ENCODE measurements at places on chromosomes 7 and 10.

GRCh38 chr10:96646751-96647166 is 59.9 kb upstream of the TM9SF3 start:
- DNase-seq, result no peak

DNA sequence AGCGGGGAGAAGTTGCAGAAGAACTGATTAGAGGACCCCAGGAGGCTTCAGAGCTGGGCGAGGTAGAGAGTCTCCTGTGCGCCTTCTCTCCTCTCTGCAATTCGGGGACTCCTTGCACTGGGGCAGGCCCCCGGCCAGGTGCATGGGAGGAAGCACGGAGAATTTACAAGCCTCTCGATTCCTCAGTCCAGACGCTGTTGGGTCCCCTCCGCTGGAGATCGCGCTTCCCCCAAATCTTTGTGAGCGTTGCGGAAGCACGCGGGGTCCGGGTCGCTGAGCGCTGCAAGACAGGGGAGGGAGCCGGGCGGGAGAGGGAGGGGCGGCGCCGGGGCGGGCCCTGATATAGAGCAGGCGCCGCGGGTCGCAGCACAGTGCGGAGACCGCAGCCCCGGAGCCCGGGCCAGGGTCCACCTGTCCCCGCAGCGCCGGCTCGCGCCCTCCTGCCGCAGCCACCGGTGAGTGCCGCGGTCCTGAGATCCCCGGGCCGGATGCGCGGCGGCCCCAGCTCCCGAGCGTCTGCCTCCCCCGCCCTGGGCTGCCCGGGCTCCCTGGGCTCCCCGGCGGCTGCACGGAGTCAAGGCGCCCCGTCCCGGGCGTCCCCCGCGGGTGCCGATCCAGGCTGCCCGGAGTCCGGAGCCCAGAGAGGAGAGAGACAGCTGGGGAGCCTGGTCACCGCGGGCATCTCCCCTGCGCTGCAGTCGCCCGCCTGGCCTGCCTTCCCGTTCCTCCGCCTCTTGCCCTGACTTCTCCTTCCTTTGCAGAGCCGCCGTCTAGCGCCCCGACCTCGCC is at the start of gene PLAU:
Gene PLAU (plus strand): TSS at position 369 of the 789 bp plus-strand sequence. CDS start 424 bp downstream, outside the sequence.
- no peak for DNase-seq

- no peak for DNase-seq
Observed at GRCh38 chr7:139362302-139362701, 2.6 kb downstream of the LUC7L2 start.

- DNase-seq, result no peak
Observed at GRCh38 chr7:150990416-150991186, at the start of gene NOS3. TSS of gene NOS3 (plus strand) at chr7:150991017. CDS start at chr7:150993804, 2,787 bp downstream.

DNA sequence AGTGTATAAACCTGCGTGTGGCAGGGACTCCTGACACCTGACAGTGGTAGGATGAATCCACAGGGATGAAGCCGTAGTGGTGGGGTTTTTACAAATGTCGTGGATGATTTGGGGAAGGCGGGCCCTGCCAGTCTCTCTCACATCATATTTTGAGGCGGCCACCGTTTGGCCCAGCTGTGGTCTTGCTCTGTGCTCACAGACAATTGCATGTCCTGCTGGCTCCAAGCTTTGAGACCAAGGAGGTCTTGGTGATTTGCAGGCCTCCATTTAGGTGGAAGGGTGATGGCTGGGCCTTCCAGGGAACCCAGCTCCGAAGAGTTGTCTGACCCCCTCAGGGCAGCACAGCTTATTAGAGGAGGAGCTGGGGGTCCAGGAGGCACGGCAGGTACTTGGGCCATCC is 151.1 kb upstream of the SHH start:
- DNase-seq, result no peak

DNA sequence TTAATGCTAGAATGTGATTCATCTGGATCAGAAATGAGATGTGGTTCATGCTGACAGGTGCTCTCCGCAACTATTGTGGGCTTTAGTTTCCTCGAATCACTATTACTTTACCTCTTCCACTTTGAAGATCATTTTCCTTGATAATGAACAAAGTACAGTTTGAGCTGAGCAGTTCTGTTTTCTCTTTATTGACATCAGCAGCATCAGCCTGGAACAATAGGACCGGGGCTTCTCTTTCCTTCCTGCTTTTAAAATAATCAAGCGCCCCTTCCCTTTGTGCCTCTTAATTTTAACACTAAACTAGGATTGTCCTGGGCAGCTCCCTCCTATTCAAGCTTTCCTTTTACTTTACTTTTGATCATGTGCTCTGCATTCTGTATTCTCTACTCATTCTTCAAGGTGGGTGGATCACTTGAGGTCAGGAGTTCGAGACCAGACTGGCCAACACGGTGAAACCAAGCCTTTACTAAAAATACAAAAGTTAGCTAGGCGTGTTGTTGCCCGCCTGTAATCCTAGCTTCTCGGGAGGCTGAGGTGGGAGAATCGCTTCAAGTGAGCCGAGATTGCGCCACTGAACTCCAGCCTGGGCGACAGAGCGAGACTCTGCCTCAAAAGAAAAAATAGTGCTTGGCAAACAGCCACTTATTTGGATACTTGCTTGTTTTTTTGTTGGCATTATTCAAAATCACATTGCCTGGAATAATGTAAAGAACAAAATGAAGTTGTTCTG is 67.0 kb upstream of the RHEB start:
- no peak for DNase-seq

- peak; percentile 0 for DNase-seq
Observed at GRCh38 chr10:27558612-27559020, 54.5 kb downstream of the RAB18 start.

GRCh38 chr10:103284170-103284569 is 7.2 kb downstream of the INA start:
- no peak for DNase-seq

GRCh38 chr10:43689955-43690771 is 41.5 kb upstream of the ZNF32 start:
- DNase-seq, result no peak

DNA sequence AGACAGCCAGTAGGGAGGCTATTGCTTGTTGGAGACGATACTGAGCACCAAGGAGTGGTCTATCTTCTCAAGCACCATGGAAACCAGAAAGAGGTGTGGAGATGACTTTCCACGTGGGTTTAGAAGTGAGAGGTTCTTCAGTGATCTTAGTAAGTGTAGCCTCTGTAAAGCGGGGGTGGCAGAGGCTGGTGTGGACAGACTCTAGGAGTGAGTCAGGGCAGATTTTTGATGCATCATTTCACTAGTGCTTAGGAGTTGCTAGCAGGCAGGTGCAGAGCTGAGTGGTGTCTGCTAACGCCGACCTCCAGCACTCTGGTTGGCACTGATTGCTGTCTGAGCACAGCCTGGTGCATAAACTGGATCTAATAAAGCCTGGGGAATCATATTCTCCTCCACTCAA is 78.4 kb upstream of the ADO start:
- DNase-seq, result no peak

DNA sequence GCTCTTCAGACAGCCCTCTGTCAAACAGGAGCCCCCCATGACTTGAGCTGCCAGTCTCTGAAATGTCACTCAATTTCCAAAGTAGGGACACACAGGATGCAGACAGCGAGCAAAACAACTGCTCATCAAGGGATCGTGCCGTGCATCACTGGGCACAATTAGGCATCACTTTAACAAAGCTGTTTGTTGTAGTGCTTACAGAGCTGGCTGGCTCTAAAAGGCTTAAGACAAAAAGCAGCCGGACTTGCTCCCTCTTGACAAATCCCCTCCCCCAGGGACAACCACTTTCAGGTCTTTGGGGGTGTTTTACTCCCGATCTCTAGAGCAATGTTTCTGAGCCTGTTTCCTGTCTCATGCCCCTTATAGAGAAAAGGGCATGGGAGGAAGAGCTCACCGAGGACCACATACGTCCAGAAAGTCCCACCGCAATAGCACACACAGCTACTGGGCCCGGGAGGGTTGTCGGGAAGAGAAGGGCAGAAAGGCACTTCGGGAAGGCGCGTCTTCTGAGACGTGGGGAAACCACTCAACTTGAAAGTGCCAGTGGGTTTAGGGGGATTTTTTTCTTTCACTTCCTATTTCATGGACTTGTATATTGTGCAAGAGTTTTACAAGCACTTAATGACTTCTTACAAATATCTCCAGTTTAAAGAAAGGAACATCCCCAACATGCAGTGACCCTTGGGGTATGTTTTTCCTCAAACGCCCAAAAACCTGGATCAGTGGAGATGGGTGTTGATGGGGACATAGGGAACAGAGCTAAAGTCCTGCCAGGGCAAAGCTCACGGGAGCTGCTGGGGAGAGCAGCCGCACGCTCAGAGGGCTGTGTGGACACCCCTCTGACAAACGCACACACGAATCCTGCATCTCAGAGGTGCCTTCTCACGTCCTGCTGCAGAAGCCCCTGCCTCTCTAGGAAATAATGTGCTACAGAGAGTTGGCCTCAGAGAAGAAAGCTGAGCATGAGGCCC is 27.1 kb downstream of the LRRC20 start:
- no peak for DNase-seq

- DNase-seq, result peak; percentile 17
Observed at GRCh38 chr7:91424371-91424770, 160.1 kb downstream of the FZD1 start.

GRCh38 chr7:113799896-113800295 is 118.9 kb downstream of the PPP1R3A start:
- no peak for DNase-seq

GRCh38 chr10:35343739-35344138 is 7.4 kb downstream of the CCNY start:
- no peak for DNase-seq

DNA sequence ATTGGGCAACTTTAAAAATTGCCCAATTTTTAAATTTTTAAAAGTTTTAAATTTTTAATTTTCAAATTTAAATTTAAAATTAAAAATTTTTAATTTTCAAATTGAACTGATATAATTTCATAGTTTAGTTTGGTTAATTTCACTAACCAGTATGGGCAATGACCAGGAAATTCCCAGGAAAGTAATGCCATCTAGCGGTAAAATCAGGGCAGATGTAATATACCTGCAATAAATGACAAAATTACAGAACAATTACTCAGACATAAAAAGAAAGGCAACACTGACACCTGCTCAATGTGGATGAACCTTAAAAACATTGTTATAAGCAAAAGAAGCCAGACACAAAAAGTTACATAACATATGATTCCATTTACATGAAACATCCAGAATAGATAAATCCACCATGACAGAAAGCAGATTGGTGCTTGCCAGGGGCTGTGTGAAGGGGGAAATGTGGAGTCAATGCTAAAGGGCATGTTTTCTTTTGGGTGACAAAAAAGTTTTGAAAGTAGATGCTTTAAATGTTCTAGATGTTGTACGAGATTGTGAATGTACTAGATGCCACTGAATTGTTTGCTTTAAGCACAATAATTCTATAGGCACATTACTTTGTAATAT is 28.6 kb upstream of the SLC16A12 start:
- peak; percentile 32 for DNase-seq

- DNase-seq, result no peak
Observed at GRCh38 chr10:79068203-79068561, 584 bp upstream of the ZMIZ1 start.

GRCh38 chr7:88183051-88183450 is 36.8 kb downstream of the SRI start:
- no peak for DNase-seq

GRCh38 chr10:123157210-123157609 is 3.0 kb downstream of the BUB3 start:
- no peak for DNase-seq

DNA sequence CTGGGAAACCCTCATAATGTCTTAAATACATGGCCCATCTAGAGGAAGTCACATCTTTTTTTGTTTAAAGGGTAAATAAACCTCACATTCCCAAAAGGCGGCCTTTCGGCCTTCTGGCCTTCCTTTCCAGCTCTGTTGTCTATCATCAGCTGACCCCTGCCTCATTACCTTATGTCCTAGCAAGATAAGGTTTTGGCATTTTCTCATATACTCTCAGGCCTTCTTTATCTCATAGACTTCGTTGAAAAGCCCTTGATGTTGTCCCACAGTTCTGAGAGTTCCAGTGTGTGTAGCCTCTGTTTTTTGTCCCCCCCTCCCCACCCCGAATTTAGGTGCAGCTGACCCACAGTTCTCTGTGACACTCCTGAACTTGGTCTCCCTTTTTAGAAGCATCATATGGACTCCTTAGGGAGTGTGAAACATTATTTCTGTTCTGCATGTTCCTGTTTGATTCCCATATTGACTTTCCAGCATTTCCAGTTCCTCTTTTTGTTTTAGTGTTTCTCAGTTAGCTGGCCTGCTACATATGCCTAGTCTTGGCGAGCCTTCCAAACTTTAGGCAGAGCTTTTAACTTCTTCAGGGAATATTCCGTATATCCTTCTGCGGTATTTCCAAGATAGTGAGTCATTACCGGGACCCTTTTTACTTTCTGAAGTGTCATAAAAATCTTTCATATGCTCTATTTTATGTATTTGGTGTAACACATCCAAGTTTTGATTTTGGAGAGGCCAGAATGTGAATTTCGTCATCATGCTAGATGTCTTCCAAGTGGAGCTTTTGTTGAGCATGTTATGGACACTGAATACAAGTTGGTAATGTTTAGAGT is 138.5 kb downstream of the LRRC4 start:
- no peak for DNase-seq

DNA sequence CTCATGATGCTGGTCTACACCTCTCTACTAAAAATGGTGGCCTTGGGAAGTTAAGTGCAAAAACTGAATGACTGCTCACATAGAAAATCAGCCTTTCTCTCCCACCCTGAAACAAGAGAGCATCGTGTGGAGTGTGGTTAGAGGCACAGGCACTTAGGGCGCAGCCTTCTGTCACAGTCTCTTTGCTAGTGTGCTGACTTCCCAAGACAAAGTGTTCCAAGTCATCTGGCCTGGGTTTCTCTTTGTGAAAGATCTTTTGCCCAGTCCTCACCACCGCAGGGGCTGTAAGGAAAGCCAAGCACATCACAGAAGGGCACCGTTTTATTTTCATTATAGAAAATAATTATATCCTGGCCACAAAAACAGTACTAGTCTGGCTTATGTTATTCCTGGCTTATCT is 12.5 kb downstream of the STN1 start:
- no peak for DNase-seq

DNA sequence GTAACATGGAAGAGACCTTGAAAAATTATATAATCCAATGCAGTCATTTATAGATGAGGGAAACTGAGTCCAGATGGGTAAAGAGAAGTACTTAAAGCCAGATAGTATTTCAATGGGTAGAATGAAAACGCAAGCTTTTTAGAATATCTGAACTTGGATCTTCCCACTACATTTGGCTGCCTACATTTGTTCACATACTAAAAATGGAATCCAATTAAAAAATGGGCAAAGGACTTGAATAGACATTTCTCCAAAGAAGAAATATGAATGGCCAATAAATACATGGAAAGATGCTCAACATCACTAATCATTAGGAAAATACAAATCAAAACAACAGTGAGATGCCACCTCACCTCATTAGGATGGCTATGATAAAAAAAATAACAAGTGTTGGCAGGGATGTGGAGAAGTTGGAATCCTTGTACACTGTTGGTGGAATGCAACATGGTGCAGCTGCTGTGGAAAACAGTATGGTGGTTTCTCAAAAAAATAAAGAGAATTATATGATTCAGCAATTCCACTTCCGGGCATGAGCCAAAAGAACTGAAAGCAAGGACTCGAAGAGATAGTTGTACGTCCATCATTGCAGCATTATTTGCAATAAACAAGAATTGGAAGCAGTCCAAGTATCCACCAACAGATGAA is 188.0 kb downstream of the FRMD4A start:
- DNase-seq, result no peak

- DNase-seq, result no peak
Observed at GRCh38 chr7:124257638-124258308, 224.9 kb upstream of the TMEM229A start.

GRCh38 chr10:86486856-86487255 is 34.7 kb downstream of the WAPL start:
- no peak for DNase-seq
